D341Med (cell line): ENCODE measurements at places on chromosomes 6 and 20.

- DNase-seq = no peak
Observed at GRCh38 chr6:104640150-104640700, 219.5 kb downstream of the HACE1 start.

DNA sequence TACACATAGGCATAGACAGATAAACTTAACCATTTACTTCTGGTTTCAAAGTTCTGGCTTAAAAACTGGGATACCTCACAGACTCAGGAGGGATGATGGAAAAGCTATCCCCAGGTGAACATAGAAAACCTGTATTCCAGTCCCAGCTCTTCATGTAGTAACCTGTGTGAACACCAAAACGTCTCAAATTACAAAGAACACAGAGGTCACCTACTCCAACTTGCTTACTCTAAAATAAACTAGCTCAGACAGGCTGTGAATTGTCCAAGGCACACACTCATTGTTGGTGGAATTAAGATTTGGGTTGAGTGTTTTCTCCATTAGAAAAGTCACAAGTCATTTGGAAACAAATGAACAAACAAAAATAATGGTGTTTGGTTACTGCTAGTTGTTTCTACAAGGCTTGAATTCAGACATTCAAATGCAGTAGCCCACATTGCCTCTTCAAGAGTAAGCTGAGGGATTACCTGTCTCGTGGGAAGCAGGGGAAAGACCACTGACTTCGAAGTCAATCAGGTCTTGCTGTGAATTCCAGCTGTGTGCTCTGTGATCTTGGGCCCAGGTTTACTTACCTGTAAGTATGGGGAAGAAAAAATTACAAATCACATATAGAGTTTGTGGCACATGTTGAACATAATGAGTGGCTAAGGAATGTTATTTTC lies 48.2 kb upstream of the LRRC1 start:
- DNase-seq = no peak

DNA sequence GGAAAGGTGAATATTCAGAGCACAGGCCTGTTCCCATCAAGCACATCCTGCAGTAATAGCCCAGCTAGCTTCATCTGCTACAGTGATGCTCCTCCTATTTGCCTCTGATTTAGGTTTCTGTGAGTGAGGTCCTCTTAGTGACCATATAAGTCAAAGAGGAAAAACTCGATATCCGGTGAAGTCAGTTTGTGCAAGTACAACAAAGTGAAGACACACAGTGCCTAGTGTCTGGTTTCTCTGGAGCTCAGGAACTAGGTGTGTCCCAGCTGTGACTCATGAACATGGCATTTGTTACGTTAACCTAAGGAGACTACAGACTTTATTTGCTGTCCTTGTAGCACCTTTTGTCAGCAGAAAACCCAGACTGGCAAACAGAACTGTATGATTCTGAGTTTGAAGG lies 33.9 kb downstream of the EDN1 start:
- DNase-seq = no peak

DNA sequence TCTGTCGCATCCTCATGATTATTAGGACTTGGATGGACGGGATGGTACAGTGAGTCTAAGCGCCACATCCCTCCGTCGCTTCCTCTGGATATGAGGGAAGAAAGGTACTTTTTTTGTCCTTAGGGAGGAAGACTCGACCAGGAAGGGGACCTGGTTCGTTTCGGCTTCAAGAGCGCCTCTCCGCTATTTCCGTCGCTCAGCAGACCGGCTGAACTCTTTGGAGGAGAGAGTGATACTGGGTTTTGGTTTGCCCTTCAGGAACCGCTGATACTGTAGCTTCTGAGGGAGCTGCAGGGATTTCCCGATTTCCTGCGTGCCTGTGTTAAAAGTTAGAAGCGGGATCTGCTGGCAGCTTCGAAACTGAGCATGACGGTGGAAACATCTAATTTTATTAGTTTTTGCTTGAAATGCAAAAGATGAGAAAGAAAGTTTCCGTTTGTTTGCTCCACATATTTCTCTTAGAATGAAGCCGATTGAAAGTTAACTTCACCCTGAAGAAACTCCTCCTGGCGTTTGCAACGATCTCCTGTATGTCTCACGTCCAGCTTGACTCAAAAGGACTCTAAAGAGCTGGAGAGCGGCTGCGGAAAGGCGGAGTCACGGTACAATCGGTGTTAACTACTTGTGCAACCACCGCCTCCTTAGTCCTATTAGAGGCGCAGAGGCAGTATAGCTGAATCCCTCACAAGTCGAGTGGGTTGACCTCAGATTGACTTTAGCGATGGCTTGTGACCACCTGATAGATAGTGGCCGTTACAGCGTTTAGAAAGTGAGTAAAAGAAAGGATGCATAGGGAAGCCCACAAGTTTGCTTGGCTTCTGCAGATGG lies 129.4 kb downstream of the TRIM27 start:
- DNase-seq = no peak

DNA sequence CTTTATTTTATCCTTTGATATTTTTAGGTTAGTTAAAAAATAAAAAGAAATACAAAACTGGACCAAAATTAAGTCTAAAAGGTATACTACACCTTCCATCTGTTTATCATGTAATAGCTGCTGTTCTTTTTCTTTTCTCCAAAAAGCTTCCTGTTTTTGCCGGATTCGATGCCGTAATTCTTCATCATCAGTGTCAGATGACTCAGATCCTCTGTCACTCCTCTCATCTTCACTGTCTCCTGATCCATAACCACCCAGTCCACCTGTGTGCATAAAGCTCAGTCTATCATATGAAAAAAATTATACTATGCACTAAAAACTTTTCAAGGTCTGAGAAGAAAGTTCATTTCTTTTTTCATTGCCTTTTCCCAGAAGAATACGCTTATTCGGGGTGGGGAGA lies 8.5 kb upstream of the COQ3 start:
- DNase-seq = no peak

- DNase-seq = no peak
Observed at GRCh38 chr6:22631091-22631490, 61.7 kb downstream of the HDGFL1 start.

DNA sequence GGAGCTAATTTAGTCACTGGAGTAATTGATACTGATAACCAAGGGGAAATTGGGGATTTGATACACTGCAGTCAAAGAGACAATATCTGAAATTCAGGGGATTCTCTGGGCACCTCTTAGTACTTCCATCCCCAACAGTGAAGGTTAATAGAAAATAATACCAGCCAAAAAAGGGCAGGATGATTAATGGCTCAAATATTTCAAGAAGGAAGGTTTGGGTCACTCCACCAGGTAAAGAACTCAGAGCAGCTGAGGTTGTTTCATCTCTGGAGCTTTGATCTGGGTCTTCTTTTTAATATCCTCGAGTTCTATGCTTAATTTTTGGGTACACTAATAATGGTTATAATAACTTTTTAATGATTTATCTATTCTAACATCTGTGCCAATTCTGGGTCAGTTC lies 70.8 kb downstream of the CDKAL1 start:
- DNase-seq = no peak

DNA sequence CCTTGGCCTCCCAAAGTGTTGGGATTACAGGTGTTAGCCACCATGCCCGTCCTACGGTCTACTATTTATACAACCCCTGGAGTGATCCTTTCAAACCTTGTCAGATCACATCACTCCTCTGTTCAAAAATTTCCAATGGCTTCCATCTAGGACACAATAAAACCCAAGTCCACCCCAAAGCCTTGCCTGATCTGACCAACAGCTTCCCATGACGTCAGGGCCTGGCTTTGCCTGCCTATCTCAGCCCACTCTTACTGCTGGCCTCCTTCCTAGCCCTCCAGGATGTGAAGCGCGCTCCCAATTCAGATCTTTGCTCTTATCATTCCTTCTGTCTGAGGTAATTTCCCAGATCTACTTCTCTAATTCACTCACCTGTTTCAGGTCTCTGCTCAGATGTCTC lies 128.4 kb downstream of the LINC00237 start:
- DNase-seq = no peak

DNA sequence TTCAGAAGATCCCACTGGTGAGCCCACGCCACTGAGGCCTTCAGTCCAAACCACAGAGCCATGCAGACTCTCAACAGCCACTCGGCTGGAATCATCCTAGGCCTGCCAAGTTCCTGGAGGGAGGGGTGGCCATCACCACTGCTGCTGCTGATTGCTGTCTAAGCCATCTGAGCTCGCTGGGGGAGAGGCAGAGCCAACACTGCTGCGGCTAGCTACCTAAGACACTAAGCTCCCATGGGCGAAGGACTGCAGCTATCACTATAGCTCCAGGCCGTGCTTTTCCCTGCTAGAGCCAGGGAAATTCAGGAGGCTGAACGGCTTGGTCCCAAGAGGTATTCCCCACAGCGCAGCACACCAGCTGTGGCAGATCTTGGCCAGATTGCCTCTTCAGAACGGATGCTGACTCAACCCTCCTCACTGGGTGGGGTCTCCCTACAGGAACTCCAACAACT lies 73.6 kb downstream of the TBC1D32 start:
- peak; percentile 17 for DNase-seq

GRCh38 chr6:83352424-83353061 lies 78.3 kb downstream of the ME1 start:
- no peak for DNase-seq

DNA sequence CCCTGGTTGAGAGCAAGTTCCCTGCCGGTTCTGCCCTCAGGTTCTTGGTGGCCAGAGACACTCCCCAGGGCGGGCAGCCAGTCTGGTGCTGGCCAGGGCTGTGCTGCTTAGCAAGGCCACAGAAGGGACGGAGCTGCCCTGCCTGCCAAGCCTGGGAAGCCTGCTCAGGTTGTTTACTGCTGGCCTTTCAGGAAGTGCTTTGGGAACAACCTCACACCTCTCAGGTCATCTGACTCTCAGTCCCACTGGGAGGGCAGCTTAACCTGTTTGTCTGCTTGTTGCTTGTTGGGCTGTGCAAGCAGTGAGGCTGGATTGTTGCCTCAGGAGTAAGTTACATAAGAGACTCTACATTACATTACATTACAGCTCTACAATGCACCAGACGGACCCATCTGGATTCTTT lies 75.8 kb upstream of the AFDN start:
- DNase-seq = no peak

- DNase-seq = no peak
Observed at GRCh38 chr6:12096342-12096741, 84.2 kb downstream of the HIVEP1 start.

DNA sequence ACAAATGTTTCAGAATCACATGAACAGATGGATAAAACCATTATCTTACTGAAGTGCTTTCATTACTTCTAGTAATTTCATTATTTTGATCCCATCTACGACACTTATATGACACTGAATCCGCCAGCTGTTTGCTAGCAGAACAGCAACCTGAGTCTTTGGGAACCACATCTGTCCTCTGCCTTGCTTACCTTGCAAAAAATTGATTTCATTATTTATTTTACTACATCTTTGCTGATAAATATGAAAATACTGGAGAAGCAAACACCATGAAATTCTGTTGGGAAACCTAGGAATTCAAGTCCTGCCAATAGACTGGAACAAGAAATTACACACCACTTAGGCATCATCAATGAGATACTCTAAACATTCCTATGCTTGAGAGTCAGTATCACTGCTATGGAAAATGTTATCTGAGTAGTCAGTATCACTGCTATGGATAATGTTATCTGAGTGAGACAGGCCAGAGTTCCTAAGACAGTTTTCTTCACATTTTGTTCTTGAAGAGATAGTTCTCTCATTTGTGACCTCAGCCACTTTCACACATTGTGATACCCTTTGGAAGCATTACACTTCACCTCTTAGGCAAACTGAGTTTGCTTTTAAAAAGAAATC lies 91.9 kb downstream of the PDE10A start:
- no peak for DNase-seq

- DNase-seq = no peak
Observed at GRCh38 chr6:133368664-133369063, 127.5 kb downstream of the EYA4 start.

DNA sequence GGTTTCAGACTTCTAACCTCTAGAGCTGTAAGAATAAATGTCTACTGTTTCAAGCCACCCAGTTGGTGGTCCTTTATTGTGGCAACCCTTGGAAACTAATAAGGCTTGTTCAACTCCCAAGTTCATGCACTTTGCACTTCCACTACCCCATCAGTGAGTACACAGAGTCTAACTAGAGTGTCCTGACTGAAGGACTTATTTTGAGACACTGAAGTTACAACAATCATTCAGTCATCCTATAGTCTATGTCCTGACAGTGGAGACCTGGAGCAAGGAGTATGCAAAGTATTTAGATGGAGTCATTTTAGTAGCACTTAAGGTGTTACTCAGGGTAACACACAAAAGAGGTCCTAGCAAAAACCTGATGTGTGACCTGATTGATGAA lies 62.6 kb downstream of the VGLL2 start:
- no peak for DNase-seq

DNA sequence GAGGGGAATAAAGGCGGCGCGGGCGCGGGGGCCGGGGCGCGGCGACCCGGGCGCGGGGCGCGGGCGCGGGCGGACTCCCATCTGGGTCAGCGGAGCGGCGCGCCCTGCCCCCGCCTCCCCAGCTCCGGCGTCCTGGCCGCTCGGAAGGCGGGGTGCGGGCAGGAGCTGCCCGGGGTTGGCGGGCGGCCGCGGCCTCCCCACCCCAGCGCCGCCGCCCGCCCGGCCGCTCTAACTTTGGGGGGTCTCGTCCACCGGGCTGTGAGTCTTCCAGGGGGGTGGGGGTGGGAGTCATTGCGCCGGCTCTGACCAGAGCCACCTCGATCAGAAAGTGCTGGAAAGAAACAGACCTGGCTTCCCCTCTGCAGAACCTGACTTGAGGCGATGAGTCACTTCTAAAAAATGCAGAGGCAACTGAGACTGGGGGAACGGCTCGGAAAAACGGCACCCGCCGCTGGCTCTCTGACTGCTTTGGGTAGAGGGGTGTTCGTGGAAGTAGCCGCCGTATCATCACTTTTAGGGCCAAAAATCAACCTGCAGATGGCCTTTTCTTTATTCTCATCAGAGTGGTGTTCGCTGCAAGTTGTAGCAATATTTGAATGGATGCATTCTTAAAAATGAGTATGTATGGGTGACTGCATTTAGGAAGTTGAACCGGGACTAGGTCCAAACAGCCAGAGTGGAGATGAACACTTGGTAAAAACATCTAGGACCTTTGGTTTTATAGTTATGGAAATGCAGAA lies 667 bp downstream of the CAP2 start:
- DNase-seq = peak; percentile 78

GRCh38 chr6:71335544-71335943 lies 46.9 kb downstream of the OGFRL1 start:
- DNase-seq = no peak

- DNase-seq = no peak
Observed at GRCh38 chr6:116564921-116565872, 6.1 kb upstream of the RWDD1 start.

DNA sequence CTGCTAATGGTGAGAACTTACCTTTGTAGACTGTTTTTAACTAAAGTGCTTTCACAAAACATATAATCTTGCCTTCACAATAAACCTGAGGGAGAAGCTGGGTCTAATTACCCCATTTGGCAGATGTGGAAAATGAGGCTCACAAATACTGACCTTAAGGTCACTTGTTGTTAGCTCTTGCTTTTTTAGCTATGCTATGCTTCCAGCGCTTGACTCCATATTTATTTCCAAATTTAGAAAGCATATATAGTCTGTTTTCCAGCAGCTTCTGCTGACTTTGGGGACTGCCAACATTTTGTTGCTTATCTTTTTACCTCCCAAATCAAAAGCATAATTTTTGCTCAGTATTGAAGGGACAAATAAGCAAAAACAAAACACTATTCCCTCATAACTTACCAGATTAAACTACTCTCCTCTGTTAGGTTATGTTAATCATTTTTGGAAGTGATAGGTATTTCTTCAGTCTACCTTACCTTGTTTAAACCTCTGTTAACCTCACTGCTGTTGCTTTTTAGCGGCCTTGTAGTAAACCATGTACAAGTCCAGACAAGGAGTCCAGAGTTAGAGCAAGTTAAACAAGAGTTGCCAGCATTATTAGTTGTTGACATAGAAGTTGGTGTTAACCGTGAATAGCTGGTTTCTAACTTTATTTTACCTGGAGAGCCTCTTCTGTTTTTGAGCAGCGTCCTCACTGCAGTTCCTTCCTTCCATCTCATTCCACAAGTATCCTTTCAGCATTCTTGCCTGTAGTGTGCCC lies 4.9 kb upstream of the BTBD3 start:
- DNase-seq = no peak
